ENCODE measurements at places on chromosomes 4 and X.

DNA sequence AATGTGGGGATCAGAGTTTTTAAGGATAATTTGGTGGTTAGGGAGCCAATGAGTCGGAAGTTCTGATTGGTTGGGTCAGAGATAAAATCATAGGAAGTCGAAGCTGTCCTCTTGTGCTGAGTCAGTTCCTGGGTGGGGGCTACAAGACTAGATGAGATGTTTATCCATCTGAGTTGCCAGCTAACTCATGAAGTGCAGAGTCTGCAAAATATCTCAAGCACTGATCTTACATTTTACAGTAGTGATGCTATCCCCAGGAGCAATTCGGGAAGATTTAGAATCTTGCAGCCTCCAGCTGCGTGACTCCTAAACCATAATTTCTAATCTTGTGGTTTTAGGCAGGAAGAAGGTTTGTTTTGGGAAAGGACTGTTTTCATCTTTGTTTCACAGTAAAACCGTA is 565.8 kb upstream of the SPANXN1 start:
- DNase-seq = no peak

DNA sequence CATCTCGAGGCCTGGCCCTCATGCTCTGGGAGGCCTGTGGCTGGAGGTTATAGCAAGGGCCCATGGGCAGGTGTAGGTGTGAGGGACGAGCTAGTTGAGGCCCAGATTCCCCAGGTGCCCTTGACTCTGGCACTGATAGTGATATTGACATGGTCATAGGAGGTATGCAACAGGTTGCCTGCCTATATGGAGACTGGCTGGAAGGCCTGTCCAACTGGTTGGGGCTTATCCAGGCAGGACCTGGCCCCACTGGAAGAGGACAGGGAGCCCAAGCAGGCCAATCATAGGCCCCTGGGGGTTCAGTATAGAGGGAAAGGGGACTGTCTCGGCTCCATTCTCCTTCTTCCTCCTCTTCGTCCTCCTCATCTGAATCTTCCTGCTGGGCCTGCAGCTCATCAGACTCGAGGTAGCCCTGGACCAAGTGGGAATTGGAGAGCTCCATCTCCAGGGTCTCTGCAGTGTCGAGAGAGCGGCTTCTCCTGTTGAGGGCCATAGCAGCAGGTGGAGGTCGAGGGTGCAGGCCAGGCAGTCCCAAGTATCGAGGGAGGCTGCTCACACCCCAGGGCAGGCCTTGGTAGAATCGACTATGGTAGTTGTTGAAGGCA is 15.3 kb downstream of the AMER1 start:
- DNase-seq = no peak

DNA sequence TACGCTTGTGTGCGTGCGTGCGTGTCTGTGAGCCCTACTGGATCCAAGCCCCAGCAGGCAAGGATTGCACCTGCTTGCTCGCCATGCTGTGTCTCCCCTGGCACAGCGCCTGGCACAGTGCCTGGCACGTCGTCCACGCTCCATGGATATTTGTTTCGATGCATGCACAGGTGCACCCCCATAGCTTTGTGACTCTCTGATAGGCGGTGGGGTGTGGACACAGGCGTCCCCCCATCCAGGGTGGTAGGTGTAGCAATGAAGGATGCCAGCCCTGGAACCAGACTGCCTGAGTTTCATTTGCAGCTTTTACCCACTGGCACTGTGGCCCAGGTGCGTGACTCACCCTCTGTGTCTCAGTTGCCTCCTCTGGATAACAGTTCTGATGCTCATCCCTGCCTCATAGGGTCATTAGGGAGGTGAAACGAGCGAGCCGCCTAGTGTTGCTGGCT is 20.2 kb downstream of the PIGG start:
- no peak for DNase-seq

- DNase-seq = no peak
These were observed 68.4 kb downstream of the USP38 start for GRCh38 chr4:143253166-143253565.

DNA sequence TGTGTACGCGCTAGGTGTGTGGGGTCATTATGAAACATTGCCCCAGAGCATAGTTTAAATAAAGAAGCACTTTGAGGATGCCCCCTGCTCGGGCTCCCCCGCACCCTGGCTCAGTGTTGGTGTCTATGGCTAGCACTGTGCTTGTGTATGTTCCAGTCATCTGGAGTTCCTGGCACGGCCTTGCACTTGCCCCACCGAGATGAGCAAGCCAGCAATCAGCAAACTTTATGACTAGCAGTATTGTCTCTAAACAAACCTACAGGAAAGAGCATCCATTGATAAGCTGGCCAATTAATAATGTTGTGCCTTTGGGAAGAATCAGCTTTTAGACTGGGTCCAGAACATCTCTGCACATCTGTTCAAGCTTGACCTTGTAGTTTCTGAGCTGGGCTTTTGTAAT is 707 bp upstream of the SHROOM4 start:
- no peak for DNase-seq

DNA sequence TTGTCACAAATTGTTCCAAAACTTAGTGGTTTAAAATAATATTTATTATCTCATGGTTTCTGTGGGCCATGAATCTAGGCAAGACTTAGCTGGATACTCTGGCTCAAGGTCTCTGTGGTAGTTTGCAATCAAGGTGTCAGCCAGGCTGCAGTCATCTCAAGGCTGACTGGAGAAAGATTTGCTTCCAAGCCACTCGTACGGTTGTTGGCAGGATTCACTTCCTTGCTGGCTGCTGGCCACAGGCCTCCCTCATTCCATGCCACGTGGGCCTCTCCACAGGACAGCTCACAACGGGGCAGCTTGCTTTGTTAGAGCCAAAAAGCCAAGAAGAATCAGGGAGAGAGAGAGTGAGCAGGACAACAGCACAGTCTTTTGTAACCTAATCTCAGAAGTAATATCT is 101.4 kb downstream of the WWC2 start:
- no peak for DNase-seq

DNA sequence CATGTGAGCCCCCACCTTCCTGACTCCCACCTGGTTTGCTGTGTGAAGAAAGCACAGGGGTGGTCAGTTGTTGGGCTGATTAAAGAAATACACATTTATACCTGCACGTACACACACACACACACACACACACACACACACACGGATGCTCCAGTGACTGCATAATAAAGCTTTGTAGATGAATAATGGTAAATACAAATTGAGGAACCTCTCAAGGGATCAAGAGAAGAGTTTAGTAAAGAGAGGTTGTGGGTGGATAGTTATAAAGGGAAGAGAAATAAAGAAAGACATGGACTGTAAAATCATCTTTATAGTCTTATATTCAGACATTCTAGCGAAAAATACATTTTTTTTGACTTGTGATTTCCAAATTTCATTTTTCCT is 144.1 kb downstream of the MGST2 start:
- DNase-seq = no peak

- DNase-seq = no peak
These were observed 8.0 kb upstream of the KCNE5 start for GRCh38 chrX:109632906-109633504.

GRCh38 chr4:175386776-175387507 is 425.1 kb downstream of the GPM6A start:
- DNase-seq = no peak

DNA sequence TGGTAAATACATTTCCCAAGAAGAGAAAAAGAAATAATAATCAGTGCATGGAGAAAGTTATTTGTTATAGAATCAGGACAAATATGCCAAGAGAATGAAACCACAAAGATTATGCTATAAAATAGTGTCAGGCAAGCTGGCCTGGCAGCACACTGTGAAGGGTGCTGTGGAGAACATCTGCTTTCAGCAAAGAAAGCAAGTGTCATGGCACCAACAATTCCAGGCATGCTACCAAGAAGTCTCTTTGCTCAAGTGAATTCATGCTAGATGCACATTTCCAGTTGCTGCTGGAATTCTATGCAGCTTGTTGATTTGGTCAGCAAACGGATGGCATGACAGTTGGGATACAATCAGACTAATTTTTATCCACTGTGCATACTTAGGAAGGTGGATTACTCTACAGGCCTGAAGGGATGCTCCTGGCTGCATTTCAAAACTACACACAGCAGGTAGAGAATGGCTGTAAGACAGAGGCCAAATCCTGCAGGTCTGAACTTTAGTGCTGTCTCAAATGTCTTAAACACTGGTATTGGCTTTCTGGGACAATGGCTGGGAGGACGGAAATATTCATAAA is 154.6 kb upstream of the FAT1 start:
- no peak for DNase-seq

DNA sequence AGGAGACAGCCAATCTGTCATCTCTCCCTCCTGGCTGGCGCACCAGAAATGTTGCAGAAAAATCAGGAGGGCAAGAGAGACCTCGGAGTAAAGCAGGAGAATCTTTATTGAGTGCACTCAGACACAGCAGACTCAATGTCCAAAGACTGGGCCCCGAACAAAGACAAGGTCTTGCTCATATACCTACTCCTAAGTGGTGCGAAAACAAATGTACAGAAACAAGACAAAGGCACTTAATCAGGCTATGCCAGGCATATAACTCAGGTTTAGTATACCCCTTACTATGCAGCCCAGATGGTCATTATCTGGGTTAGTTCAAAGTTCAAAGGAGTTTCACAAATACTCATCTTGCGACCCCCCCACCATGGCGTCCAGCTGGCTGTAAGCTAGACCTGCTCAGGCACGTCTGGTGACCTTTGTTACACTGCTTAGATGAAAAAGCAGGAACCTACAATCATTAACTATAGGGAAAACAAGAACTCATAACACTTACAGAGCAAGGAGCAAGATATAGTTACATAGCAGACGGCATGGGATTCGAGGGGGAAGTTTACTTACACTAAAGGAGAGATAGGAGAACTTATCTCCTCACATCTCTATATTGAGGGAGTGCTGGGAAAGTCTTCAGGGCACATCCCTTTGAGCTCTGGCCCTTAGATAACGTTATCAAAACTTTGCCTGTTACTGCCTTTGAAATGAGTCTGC is 27.5 kb downstream of the SULT1E1 start:
- DNase-seq = no peak

- no peak for DNase-seq
These were observed 1313.2 kb downstream of the ADGRL3 start for GRCh38 chr4:62513306-62513705.

- DNase-seq = no peak
These were observed 169.2 kb downstream of the AFAP1 start for GRCh38 chr4:7770224-7771050.

GRCh38 chr4:156128616-156129015 is 174.9 kb upstream of the CTSO start:
- DNase-seq = no peak

DNA sequence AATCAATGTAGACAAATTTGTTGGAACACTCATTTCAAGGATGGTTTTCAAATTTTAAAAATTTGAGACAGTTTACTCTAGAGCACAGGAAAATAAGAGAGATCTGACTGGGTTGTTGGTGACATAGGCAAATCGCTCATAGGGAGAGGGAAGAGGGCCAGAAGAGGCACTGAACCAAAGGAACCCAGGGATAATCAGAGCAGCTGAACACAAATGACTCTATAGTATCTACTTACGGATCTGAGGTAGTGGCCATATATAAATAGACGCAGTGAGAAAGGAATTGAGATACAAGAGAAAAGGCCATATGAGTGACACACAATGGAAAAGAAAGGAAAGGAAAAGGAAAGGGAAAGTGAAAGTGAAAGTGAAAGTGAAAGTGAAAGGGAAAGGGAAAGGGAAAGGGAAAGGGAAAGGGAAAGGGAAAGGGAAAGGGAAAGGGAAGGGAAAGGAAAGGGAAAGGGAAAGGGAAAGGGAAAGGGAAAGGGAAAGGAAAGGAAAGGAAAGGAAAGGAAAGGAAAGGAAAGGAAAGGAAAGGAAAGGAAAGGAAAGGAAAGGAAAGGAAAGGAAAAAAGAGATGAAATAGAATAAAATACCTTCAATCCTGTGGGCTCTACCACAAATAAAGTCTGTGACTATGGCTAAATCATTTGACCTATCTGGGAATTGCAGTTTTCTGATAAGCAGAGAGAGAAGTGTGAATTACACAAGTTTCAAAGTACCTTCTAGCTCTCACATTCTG is 759.2 kb downstream of the DMD start:
- DNase-seq = no peak

DNA sequence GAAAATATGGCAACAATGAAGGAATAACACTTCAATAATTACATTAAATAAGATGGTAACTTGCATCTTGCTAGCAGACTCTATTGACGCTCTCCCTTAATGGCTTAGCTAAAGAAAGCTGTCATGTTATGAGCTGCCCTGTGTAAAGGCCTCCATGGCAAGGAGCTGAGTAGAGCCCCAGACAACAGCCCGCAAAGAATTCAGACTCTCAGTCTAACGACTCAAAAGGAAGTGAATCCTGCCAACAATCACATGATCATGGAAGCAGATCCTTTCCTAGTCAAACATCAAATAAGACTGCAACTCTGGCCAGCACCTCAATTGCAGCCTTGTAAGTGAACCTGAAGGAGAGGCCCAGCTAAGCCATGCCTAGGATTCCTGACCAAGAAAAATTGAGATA is 157.6 kb downstream of the MAB21L2 start:
- DNase-seq = no peak

DNA sequence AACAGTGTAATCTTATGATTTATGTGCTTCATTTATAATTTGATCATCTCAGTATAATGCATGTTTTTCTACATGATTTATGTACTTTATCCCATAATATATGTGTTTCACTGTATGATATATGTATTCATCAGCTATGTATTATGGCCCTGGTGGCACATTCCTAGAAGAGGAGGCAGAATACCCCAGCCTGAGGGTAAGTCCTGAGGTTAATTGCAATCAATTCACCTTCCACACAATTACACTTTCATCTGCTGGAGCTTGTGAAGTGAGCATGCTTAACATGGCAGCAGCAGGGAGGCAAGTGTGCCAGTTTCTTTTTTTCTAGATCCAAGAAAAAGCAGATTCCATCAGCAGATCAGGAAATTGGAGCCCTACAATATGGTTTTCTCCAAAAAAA is 81.2 kb downstream of the CXXC4 start:
- no peak for DNase-seq

DNA sequence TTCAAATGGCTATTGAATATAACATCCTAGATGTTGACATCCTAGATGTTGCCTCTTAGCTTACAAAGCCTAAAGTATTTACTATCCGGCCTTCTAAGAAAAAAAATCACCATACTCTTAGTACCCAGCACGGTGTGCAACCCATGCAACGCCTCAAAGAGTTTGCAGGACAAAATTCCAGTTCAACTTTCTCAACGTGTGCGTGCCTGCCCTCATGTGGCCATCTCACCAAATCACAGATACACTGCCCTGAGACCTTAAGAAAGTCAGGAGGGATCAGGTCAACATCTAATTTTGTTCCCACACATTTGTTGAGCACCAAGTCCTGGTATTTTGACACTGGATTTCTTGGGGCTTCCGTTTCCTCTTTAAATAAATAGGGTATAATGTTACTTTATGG is 68.3 kb downstream of the CRMP1 start:
- DNase-seq = no peak

DNA sequence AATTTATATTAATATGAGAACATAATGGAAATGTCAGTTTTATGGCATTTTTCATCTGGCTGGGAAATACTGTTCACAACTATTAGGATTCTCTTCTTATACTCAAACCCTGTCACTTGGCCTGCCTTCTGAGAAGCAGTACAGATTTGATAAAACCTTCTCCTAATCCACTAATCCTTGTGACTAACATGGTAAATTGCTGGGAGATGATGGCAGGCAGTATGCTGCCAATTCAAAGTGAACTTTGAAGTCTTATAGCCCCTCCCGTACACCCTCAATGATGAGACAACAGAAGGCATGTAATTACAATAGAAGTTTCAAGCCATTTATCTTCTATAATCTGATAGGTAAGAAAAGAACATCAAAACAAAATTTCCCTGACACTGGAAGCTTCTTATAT is 36.9 kb downstream of the PAQR3 start:
- no peak for DNase-seq

Data from activated T-cell treated with anti-CD3 and anti-CD28 coated beads for 48 hours (primary cell).